A172 (cell line): ENCODE measurements at places on chromosomes 5 and 9.

GRCh38 chr9:92324431-92324830 lies 719 bp downstream of the NOL8 start:
- DNase-seq: no peak

- no peak for DNase-seq
Observed at GRCh38 chr5:95087816-95088317, 197.0 kb downstream of the MCTP1 start.

DNA sequence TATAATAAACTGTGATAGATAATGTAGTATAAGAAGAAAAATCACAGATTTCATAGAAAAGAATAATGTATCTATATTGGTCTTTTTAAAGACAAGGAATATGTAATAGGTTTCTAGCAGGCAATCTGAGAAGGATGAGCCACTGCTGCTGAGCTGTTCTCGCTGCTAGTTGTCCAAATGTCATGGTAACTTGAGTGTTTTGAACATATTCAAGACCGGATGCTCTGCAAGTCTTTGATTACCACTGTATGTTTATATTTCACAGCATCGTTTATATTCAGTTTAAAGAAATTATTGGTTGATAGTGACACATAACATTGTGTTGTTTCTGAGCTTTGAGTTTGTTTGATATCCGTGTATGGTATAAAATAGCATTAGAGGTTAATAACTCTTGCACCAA lies 9.6 kb downstream of the C5orf47 start:
- no peak for DNase-seq

DNA sequence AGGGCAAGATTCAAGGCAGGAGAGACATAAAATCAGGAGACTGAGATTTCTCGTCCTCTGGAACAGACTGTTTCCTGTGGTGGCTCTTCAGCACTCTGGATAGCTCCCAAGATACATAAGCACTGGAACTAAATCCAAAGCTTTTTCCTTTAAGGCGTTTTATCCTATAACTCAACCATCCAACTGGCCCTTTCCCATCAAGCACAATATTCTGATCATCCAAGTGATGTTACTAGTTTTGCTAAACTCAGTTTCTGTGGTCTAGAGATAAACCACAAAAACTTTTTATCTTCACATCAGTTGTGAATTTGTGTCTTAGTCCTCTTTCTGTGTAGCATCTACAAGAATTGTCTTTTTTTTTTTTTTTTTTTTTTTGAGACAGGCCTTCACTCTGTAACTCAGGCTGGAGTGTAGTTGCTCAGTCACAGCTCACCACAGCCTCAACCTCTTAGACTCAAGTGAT lies 299.4 kb downstream of the COX7C start:
- peak; percentile 44 for DNase-seq

DNA sequence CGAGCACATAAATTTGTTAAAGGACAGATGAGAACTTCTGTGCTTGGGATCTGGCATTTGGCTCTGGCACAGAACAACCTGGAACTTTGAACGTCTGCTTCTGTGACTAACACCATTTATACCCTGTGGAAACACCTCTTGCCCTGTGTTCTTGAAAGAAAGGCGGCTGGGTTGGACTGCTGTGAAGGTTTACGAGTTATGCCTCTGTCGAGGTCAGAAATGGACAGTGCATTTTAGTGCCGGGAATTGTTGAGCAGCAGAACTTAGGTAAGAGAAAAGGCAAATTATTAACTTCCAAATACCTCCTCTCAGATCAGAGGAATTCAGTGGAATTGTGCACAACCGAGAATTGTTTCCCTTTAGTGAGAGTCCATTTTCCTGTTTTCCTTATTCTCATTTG lies 14.1 kb upstream of the INIP start:
- DNase-seq: no peak

DNA sequence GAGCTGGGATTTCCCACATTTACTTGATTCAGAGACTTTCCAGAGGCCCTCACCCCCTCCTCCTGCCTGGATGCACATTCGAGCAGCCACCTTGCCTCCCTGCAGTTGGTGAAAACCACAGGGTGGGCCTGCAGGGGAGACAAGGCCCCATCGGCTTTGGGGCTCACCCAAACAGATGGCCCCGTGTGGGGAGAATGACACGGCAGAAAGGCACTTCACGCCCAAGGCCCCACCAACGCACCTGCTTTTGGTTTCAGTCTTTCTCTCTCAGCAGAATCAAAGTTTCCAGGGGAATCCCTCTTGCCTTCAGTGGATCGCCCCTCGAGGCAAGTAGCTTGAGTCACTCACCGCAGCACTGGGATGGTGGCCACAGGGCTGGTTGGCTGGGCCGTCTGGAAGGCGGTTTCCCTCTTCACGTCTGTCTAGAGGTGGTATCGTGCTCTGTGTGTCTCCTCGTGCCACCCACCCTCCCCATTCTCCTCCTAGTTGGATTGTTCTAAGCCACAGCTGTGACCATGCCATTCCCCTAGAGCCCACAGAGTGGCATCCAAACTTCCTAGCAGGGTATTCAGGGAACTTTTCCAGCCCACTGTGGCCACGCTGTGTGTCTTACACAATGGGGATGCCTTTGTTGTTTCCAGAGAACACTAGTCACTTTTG lies 31.8 kb downstream of the SEC61B start:
- peak; percentile 74 for DNase-seq
